ENCODE measurements at places on chromosomes 2 and 18.

DNA sequence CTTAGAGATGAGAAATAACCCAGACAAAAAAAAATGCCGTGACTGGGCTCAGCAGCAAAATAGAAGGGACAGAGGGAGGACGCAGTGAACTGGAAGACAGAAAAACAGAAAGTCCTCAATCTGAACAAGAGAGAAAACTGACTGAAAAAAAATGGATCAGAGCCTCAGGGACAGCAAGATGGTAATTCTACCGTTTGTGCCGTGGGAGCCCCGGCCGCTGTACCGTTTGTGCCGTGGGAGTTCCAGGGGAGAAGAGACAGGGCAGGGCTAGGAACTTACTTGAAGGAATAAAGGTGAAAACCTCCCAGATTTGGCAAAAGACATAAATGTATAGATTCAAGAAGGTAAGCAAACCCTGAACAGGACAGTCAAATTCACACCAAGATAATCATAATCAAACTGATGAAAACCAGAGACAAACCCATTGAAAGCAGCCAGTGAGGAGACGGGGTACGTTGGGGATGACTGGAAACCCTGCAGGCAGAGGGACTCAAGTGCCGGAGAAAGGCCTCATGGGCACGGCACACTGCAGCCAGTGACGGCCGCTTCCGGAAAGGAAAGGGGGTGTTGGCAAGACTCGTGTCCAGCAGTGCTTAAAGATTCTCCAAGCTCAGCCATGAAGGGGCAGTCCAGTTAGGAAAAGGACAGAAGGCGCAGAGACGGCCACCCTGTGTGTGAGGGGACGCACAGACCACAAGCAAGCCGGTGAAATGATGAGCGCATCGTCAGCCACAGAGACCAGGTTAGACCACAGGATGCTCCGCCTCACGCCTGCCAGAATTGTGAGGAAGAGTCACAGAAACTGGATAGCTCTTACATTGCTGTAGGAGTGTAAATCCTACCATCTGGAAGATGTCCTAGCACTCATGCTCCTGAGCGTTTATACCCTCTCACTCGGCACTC is 40.0 kb upstream of the NFATC1 start:
- DNase-seq = peak; percentile 31

- DNase-seq = no peak
Observed at GRCh38 chr2:215436705-215437565, 1.1 kb upstream of the FN1 start.

- DNase-seq = no peak
Observed at GRCh38 chr2:62435720-62436119, 70.3 kb downstream of the TMEM17 start.

GRCh38 chr2:65686928-65687521 is 254.6 kb upstream of the SPRED2 start:
- no peak for DNase-seq

DNA sequence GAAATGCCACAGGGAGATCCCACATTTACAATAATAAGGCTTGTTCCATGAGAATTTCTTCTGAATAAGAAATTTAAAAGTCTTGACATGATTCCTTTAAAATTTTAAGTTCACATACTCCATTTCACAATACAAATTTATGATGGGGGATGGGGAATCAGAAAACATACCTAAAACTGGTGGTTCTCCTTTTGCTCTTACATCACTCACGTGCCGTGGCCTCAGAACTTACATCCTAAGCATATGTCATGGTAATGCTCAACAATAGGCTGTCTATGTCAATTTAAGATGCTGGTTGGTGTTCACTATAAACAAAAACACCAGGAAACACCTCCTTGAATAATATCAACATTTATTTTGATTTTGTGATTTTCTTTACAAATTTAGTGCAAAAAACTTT is 12.8 kb downstream of the UPP2 start:
- DNase-seq = no peak

DNA sequence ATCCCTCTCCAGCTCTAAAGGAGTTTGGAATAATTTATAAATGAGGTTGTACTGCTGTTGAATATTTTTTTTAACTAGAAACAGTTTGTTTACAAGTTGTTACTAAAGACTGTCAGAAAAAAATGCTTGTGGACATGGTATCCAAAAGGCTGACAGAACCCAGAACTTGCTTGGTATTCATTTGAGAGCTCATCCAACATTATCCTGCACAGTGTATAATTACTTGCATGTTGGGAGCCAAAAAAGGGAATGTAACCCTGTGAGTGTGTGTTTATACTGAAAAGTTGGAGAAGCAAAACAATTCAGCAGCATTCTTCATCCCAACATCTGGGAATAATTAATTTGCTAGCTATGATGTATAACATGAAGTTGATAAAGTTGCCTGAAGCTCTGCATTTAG is 42.1 kb upstream of the EHBP1 start:
- no peak for DNase-seq

GRCh38 chr18:50697509-50697908 is 122.3 kb downstream of the MRO start:
- DNase-seq = no peak

GRCh38 chr2:47313141-47313691 is 89.7 kb upstream of the MSH2 start:
- peak; percentile 45 for DNase-seq

DNA sequence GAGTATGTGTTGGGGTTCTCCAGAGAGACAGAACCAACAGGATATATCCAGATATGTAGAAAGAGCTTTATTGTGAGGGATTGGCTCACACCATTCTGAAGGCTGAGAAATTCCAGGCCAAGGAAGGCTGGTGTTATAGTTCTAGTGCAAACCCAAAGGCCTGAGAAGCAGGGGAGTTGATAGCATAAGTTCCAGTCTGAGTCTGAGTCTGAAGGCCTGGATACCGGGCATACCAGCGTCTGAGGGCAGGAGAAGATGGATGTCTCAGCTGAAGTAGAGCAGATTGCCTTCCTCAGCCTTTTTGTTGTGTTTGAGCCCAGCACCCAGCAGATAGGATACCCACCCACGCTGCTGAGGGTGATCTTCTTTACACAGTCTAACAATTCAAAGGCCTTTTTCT is 211.7 kb upstream of the RASGRP3 start:
- DNase-seq = no peak

DNA sequence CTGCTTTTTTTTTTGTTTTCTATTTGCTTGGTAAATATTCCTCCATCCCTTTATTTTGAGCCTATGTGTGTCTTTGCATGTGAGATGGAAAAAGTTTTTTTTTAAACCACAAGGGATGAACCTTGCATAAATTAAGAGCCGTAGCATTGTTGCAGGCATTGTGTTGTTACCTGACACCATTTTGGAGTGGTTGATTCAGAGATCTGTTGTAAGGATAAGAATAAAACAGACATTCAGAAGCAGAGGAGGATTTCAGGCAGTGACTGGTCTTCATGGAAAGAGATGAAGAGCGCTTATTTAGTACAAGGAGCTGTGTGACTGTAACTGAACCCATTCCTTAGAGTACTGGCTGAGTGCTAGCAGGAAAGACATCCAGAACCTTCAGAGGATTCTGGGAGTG is 101.2 kb downstream of the LTBP1 start:
- DNase-seq = no peak

DNA sequence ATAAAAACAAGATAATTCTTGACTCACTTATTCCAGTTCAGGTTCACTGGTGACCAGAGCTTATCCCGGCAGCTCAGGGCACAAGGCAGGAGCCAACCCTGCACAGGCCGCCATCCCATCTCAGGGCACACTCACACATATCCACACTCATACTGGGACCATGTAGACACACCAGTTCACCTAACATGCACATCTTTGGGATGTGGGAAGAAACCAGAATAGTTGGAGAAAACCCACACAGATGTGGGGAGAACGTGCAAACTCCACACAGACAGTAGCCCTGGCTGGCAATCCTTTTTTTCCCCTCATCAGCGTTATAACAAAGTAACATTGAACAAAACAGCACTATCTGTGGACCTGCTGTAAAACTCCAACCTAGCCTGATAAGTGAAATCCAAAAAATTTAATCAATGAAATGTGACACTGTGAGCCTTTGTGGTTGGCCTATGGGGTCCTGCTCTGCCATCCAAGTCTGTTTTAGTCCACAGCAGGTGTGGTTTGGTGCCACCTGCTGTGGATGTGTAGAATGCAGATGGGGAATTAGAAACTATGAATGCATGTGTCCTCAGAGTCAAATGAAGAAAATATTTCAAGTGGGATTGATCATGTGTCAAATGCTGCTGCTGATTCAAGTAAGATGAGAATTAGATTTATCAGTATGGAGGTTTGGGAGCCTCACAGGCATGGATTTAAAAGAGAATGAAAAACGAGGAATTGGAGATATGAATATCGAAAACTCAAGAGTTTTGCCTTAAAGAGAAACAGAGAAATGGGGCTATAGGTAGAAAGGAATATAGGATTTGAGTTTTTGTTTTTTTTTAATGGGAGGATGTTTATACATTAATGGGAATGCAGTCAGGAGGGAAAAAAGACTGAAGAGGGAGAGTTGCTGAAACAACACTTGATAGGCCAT is 47.0 kb downstream of the UGP2 start:
- no peak for DNase-seq

GRCh38 chr2:145690183-145690778 is 1170.4 kb upstream of the ZEB2 start:
- DNase-seq = no peak

GRCh38 chr2:2502201-2502549 is 171.1 kb upstream of the MYT1L start:
- no peak for DNase-seq

DNA sequence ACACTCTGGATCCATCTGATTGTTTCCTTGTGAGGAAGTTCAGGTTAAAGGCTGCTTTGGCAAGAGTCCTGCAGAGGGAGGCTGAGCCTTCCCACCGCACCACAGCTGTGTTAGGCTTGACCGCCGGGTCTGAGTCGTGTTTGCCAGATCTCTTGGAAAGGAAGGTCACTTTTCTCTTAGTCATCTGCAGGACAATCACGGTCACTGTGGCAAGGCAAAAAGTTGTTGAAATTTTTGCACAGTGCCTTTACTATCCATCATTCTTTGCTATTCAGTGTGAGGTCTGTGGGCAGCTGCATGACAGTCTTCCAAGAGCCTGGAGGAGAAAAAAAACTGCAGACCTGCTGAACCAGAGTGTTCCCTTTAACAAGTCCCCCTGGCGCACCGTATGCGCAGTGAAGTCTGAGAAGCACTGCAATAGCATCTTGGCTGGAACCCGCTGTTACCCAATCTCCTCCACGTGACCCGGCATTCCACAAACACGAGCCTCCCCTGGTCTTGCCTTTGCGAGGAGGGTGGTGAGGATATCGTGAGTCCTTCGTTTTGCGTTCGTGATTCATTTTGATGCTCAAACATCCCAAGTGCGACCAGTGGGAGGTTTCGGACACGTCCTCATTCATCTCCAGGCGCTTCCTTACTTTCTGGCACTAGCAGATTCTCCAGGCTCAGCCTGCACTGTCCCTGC is 23.0 kb downstream of the BIN1 start:
- no peak for DNase-seq

GRCh38 chr18:59172664-59173249 is 33.1 kb downstream of the SEC11C start:
- DNase-seq = no peak

GRCh38 chr2:191617575-191617974 is 60.4 kb upstream of the NABP1 start:
- DNase-seq = no peak

- DNase-seq = no peak
Observed at GRCh38 chr18:21448299-21448698, 152.2 kb downstream of the ESCO1 start.

GRCh38 chr2:95071856-95072255 is 46.3 kb downstream of the MAL start:
- DNase-seq = no peak

DNA sequence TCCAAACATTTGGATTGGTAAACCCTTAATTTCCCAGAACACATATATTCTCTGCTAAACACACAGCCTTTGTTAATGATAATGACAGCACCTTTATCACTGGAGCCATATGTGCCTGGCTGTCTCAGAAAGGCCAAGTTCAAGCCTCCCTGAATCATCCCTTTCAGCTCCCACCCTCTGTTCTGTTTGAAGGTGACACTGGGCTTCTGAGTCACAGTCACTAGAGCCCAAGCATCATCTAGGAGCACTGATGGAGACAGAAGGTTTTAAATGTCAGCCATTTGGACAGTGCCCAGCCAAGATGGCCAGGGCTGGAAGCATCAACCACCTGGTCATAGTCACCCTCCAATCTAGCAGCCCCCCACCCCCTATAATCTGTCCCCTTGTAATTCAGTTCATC is 80.6 kb downstream of the NRP2 start:
- DNase-seq = no peak

DNA sequence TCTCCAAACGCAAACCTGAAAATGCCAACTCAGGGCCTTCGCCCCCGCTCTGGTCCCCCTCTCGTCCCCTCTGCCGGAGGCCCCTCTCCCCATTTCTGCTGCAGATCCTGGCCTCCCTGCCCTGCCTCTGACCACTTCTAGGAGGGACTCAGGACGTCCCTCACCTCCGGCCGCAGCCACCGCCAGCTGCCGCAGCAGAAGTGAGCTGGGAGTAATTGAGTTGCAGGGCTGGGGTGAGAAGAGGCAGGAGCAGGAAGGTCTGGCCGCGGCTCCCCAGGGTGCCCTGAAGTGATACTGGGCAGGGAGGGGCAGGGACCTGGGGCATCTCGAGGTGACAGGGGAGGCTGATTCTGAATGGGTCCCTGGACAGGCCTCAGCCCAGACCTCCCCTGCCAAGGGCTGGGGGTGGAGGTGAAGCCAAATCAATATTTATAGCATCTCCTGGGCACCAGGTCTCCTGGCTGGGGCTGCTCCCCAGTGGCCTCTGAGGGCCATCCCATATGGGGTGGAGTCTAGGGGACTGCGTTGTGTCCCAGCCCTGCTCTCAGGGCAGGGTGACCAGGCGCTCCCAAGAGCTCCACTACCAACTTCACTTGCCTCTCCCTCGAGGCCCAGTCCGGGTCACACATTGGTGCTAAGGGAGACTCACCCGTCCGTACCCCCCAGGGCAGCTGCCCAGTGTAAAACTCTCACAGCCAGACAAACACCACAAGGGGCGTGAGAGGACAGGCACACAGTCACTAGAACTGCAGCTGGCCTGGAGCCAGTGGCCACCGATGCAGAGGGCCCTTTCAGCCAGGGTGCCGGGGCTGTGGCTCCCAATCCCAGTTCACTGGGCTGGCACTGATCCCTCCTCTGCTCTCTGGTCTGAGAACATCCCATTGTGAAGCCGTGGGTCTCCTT is 33.0 kb downstream of the KCNIP3 start:
- DNase-seq = no peak

DNA sequence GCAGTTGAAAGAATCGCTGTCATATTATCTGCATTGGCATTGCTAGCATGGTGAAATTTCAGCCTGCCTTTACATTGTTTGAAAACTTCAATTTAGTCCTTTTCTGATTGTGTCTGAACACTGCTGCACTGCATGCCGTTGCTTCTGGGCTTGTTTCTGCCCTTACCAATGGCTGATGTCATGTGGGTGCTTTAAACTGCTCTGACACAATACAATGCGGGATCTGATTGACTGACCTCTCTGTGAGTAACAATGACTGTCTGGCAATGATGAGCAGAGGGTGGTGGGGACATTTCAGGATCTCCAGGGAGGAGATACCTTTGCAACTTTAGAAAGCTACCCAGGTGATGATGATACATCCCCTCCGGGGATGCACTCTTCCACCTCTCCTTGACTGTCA is 119.5 kb upstream of the ZBTB14 start:
- no peak for DNase-seq

GRCh38 chr2:238852206-238852869 is 4.5 kb downstream of the TWIST2 start:
- no peak for DNase-seq

- DNase-seq = no peak
Observed at GRCh38 chr2:217479566-217479965, 523.2 kb downstream of the TNS1 start.
